ENCODE measurements at places on chromosomes 1 and 21.

- DNase-seq, result no peak
These were observed 17.9 kb downstream of the EPRS1 start for GRCh38 chr1:220028346-220028895.

DNA sequence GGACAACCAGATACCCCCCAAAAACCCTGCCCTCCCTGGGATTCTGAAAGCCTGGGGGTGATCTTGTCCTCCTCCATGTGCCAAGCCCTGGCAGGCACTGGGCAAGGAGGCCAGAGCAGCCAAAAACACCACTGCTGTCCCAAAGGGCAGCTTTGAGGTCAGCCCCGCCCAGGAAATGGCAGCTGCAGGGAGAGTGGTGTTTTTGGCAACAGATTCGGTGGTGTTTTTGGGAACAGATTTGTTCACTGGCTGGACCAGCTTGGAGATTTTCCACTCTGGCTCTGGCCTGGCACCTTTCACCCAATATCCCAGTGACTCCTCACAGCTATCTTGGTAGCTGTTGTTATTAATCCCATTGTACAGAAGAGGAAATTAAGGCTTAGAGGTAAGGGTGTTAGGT lies 34.7 kb downstream of the LRP8 start:
- DNase-seq, result no peak

GRCh38 chr21:45089964-45090363 lies 15.6 kb downstream of the ADARB1 start:
- DNase-seq, result no peak

GRCh38 chr1:218281285-218281684 lies 3.8 kb upstream of the RRP15 start:
- DNase-seq, result no peak

GRCh38 chr1:227120826-227121225 lies 180.7 kb downstream of the COQ8A start:
- no peak for DNase-seq

GRCh38 chr1:110203021-110203661 lies 7.0 kb upstream of the KCNC4 start:
- no peak for DNase-seq

- no peak for DNase-seq
These were observed 55.2 kb upstream of the KIF1B start for GRCh38 chr1:10155087-10155712.

GRCh38 chr1:156496211-156496761 lies 4.3 kb downstream of the MEF2D start:
- no peak for DNase-seq

DNA sequence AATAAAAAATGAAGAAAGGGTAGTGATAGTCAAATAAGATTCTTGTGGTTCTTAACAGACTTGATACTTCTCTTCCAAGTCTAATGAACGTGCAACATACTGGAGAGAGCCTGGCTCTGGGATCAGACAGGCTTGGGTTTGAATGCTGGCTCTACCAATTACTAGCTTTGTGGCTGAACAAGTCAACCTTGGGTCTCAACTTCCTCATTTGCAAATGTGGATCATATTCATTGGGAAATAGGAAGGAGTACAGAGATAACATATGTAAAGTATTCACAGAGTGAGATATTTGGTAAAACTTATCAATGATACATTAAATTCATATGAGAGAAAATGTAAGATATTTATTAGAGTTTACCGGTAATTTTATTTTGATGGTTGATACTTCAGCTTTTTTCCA lies 2.0 kb downstream of the EDEM3 start:
- DNase-seq, result no peak

GRCh38 chr1:74512170-74512915 lies at the start of gene LRRC53:
Gene LRRC53, minus strand, starts transcription at chr1:74512611. Its CDS starts 29,262 bp downstream, at chr1:74483349.
- no peak for DNase-seq

GRCh38 chr1:32068957-32069588 lies 3.7 kb upstream of the TMEM39B start:
- DNase-seq, result no peak

DNA sequence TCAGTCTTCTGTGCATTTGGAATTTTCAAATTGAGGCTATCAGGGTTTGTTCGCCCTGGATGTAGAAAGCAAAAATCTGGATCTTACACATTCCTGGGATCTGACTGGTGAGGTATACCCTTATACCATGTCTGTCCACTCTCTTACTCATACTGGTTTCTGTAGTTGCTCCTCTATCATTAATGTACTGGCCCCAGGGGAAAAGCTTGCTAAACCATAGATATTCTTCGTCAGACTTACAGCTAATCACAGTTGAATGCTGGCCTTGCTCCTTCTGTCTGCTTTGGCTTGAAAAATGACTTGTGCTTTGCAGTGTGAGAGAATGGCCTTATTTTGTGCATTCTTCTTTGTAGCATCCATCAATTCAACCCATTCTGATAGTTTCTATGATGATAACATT lies 30.5 kb downstream of the TBCE start:
- no peak for DNase-seq

DNA sequence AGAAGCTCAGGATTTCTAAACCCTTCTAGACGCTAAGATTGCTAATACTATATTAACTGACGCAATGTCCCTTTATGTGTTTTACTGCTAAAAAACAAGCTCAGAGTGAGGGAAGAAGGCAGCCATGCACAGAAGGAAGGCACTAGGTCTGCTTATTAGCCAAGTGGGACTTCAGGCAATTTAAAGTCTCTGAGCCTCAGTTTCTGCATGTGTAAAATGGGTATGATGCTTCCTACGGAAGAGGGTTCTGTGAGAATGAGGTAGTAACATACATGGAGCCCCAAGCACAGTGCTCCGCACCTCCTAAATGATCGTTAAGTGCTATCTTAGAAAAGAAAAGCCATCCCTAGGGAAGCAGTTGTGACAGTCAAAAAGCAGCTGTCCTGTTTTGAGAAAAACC lies 16.9 kb downstream of the MIS18A start:
- DNase-seq, result no peak

DNA sequence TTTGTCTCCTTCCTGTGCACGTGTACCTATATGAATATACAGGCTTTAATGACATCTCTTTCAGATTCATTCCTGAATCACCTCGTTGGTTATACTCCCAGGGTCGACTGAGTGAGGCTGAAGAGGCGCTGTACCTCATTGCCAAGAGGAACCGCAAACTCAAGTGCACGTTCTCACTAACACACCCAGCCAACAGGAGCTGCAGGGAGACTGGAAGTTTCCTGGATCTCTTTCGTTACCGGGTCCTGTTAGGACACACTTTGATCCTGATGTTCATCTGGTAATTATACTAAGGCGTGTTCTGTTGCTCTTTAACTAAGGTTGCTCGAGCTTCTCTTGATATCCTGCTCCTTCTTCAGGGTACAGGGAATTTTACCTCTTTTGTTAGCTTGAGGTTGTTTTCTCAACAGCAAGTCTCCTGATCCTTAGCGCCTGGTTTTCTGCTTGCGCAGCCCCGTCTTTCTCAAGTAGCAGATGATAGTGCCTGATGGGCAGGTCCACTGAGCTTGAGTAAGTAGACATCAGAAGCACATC lies 55.1 kb downstream of the SLC22A15 start:
- DNase-seq, result no peak

- DNase-seq, result no peak
These were observed 32.0 kb upstream of the EPHA8 start for GRCh38 chr1:22531251-22531650.

DNA sequence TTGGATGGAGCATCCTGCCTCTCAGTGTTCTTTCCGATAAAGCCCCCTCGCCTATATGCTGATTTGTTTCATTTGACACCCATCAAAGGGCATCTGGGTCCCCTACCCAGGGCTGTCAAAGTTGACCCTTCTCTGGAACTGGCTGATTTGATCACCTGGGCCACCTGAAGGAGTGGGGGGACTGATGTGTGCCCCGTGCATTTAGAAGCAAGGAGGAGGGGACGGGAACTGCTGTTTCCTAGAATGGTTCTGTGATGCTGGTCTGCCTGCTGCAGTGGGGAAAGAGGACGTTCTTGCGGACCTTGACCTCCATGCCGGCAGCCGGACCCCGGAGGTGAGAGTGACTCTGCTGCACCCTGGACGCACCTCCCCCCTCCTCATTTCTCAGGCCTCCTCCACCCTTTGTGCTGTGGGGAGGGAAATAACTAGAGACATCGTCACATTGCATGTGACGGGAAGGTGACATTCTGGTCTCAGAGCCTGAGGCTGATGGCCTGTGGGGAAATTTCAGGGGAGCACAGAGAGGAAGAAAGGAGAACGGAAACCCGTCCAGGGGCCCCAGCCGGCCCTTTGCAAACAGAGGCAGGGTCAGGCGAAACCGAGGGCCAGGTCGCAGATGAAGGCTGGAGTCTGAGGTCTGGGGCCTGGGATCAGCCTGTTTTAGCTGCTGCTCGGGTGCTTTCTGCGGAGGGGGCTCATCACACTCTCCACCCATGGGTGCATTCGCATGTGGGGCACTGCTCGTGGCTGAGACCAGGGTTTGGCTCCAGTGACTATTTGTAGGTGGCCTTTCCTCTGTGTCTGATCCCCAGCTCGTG lies 25.7 kb downstream of the CRYAA start:
- DNase-seq, result no peak

GRCh38 chr1:197103300-197103699 lies 36.2 kb upstream of the F13B start:
- no peak for DNase-seq

DNA sequence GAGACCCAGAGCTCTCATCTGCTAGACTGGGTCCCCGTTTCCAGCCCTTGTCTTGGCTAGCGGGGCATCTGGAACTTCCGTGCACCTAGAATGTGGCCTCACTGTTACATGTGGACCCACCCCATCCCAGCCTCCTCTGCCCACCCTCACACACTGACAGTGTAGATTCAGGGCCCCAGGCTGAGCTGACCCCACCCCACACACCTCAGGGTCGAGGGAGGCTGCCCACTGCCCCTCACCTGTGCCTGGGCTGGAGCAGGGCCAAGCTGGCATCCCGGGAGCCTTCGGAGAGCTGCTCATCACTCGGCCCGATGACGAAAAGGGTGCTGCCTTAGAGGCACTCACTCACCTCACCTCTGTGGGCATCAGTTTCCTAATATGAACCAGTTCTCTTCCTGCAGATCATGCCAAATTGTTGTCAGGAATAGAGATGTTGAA lies 11.1 kb downstream of the ACOT11 start:
- DNase-seq, result peak; percentile 67

DNA sequence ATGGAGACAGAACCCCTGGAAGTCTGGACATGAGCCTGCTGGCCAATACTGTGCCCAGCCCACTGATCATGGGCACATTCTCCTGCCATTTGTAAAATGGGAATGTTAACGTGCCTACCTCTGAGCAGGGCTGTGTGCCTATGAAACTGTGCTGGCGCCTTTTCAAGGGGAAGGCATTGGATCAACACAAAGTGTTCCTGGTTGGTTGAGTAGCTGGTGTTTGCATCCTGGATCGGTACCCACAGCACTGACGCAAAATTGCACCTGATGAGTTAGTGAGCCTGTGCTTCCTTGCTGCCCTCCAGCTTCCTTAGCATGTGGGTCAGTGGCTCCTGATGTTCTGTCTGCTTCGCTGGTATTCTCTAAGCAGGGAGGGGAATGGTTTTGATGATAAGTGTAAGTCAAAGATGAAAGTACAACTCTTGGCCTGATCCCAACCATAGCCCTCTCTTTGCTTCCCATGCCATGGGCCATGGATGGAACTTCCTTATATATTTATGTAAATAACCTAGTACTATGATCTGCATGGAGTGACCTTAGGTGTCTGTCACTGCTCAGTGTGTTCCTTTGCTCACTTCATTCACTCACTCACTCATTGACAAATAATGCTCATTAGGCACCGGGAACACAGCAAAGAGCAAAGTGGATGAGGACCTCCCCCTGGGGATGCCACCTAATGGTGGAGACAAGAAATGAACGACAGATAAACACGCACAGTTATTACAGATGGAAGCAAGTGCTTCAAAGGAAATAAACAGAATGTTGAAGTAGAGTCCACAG lies 22.7 kb downstream of the MAB21L3 start:
- DNase-seq, result no peak

- no peak for DNase-seq
These were observed 25.1 kb downstream of the COL6A2 start for GRCh38 chr21:46122758-46123683.

DNA sequence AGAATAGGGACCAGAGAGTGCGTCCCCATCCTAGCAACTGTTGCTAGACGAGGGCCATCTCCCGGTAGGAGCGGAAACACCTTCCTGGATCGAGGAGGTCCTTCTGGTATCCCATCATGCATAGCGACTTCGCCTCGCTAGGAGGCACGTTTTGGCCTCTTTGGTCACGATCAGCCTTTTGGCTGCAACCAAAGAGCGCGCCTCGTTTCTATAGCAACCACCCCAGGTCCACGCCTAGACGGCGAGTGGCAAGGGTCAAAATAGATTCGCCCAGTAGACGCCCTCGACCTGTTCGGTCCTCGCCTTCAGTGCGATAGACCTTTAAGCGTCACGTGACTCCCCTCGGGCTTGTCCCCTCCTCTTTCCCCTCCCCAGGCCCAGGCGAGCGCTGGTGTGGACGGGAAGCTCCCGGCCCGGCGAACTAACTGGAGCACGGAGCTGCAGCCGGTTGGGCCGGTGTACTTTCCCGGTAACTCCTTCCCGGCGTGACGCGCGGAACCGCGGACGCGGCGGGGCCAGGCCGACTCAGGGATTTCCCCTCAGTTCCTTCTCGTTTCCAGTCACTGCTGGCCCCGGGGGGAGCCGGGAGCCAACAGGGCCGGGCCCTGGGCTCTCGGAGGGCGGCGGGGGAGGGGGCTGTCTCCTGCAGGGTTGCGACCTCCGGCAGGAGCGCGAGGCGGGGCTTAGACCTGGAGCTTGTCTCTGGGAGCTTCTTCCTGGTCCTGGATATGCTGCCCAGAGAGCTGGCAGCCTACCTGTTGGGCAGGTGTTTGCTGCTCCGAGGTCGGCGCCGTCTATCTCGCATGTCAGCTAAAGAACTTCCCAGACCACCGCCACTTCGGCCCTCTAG lies at the start of gene DNAJC16:
Gene DNAJC16, plus strand, starts transcription at position 359 of the 850 bp plus-strand sequence. CDS start 2,258 bp downstream, outside the sequence.
- DNase-seq, result peak; percentile 100

- no peak for DNase-seq
These were observed 5.3 kb upstream of the MOB3C start for GRCh38 chr1:46621930-46622329.

GRCh38 chr1:199182186-199182843 lies 543.5 kb downstream of the PTPRC start:
- DNase-seq, result no peak

GRCh38 chr1:206575894-206576737 lies 36.1 kb downstream of the EIF2D start:
- DNase-seq, result no peak

DNA sequence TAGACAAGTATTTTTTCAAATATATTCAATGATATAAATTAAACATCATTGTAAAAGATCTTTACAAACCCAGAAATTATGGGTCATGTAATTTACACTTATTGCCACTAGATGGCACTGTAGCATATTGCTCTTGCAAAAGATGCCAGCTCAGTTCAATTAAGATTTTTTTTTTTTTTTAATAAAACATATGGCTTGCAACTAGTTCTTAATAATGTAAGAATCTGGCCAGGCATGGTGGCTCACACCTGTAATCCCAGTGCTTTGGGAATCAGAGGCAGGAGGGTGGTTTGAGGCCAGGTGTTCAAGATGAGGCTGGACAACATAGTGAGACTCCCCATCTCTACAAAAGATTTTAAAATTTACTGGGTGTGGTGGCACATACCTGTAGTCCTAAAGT lies 49.4 kb upstream of the DESI2 start:
- no peak for DNase-seq

GRCh38 chr1:110672753-110673108 lies 2.0 kb downstream of the KCNA3 start:
- no peak for DNase-seq
